ENCODE measurements at places on chromosomes 1 and 21. TPM values are rescaled to one million over a fixed set of nuclear protein-coding genes. Genes with fewer than 3 reads are reported as not detected.

NIBAN1 gene
- polyA plus RNA-seq: 7.5 TPM

GUCA2A gene
- polyA plus RNA-seq: 0.29 TPM

FALEC gene
- not detected for polyA plus RNA-seq

TTC22 gene
- polyA plus RNA-seq: 2.9 TPM

PRKAA2 gene
- polyA plus RNA-seq: 0.38 TPM

PLA2G2C gene
- polyA plus RNA-seq: not detected

ITLN2 gene
- 23.7 TPM for polyA plus RNA-seq

CZIB gene
- polyA plus RNA-seq: 86.5 TPM

RGS18 gene
- polyA plus RNA-seq: 1.4 TPM

RNF186 gene
- polyA plus RNA-seq: not detected

S100A9 gene
- 550 TPM for polyA plus RNA-seq

SPTA1 gene
- polyA plus RNA-seq: 0.02 TPM

CDK18 gene
- polyA plus RNA-seq: 21.0 TPM
